ENCODE measurements at places on chromosomes 4 and X.
A peak's percentile ranks its signal among the peaks of the same experiment; 100 is the strongest.

GRCh38 chr4:73087871-73088270 is 18.4 kb upstream of the COX18 start:
- DNase-seq: no peak
- peaks cover 40% of the 10 kb centered on the region for H3K36me3 ChIP-seq
- no peaks in the 10 kb centered on the region for H3K4me1 ChIP-seq
- no peaks in the 10 kb centered on the region for H3K27me3 ChIP-seq

- no peak for DNase-seq
- H3K4me3 ChIP-seq: no peak overlapping the region
- no peaks in the 10 kb centered on the region for H3K36me3 ChIP-seq
- no peaks in the 10 kb centered on the region for H3K27me3 ChIP-seq
Observed at GRCh38 chr4:74235135-74235534, 73.1 kb upstream of the EPGN start.

GRCh38 chr4:26272654-26273615 is 47.9 kb upstream of the RBPJ start:
- H3K27ac ChIP-seq: no peak overlapping the region
- peaks cover 5% of the 10 kb centered on the region for H3K4me1 ChIP-seq
- no peak overlapping the region for H3K4me3 ChIP-seq
- no peaks in the 10 kb centered on the region for H3K27me3 ChIP-seq

DNA sequence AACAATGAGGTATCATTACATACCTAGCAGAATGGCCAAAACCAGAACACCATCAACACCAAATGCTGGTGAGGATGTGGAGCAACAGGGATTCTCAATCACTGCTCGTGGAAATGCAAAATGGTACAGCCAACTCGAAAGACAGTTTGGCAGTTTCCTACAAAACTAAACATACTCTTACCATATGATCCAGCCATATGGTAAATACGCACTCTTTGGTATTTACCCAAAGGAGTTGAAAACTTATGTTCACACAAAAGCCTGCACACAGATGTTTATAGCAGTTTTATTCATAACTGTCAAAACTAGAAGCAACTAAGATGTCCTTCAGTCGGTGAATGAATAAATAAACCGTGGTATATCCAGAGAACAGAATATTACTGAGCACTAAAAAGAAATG is 7.8 kb downstream of the CASP3 start:
- H3K4me3 ChIP-seq: no peak overlapping the region
- H3K27me3 ChIP-seq: no peaks in the 10 kb centered on the region
- H3K36me3 ChIP-seq: peaks cover 25% of the 10 kb centered on the region
- peaks cover 37% of the 10 kb centered on the region for H3K4me1 ChIP-seq
- DNase-seq: no peak

DNA sequence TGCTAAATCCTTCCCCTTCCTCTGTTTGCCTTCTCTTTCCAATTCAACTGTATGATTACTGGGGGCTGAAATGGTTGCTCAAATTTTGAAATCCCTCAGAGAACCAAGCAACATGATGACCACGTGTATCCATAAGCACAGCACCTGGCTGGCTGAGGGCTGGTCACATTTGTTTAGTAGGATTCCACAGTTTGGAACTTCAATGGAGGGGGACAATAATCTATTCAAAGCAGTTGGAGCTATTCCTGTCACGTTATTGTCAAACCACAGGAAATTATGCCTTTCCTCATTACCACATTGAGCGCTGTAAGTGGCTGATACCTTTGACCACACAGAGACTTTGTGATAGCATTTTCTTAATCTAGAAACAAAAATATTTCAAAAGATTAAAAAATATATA is 7.0 kb downstream of the TMSB4X start:
- peaks cover 10% of the 10 kb centered on the region for H3K36me3 ChIP-seq
- no peak overlapping the region for H3K27ac ChIP-seq
- H3K4me1 ChIP-seq: peaks cover 42% of the 10 kb centered on the region
- H3K27me3 ChIP-seq: no peaks in the 10 kb centered on the region

DNA sequence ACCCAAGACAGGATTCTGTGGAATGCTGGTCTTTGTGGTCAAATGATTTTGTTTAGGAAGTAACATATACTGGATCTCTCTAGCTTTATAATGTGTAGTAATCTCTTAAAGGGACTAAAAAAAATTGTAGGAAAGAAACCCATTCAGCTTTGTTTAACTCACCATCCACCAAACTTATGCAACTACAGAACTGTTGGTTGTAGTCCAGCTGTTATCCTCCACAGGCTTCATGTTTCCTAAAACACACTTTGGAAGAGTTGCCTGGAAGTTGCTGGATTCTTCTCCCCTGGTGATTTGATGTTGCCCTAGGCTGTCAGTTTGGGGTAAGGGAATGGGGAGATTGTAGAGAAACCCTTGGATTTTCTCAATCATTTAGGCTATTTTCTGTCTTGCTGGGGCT is 89.3 kb downstream of the RLIM start:
- H3K27ac ChIP-seq: no peak overlapping the region
- H3K4me3 ChIP-seq: no peak overlapping the region
- no peaks in the 10 kb centered on the region for H3K36me3 ChIP-seq
- H3K4me1 ChIP-seq: no peaks in the 10 kb centered on the region
- no peak for DNase-seq

- no peak for DNase-seq
- H3K4me1 ChIP-seq: peaks cover 49% of the 10 kb centered on the region
- peak overlapping the region; percentile 87 for H3K27ac ChIP-seq
- peaks cover 9% of the 10 kb centered on the region for H3K36me3 ChIP-seq
Observed at GRCh38 chr4:54230484-54231418, 1.7 kb downstream of the PDGFRA start.

DNA sequence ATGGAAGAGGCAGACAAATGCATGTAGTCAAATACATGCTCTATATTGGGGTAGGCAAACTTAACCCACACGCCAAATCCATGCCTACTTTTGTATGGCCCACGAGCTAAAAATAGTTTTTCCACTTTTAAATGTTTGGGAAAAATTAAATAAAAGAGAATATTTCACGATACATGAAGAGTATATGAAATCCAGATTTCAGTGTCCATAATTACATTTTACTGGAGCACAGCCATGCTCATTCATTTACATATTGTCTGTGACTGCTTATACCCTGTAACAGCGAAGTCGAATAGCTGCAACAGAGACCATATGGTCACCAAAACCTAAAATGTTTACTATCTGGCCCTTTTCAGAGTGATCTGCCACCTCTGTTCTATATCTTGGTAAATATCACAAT is 257.4 kb upstream of the NOCT start:
- H3K4me3 ChIP-seq: no peak overlapping the region
- H3K27ac ChIP-seq: no peak overlapping the region
- no peaks in the 10 kb centered on the region for H3K4me1 ChIP-seq
- peaks cover 2% of the 10 kb centered on the region for H3K36me3 ChIP-seq

DNA sequence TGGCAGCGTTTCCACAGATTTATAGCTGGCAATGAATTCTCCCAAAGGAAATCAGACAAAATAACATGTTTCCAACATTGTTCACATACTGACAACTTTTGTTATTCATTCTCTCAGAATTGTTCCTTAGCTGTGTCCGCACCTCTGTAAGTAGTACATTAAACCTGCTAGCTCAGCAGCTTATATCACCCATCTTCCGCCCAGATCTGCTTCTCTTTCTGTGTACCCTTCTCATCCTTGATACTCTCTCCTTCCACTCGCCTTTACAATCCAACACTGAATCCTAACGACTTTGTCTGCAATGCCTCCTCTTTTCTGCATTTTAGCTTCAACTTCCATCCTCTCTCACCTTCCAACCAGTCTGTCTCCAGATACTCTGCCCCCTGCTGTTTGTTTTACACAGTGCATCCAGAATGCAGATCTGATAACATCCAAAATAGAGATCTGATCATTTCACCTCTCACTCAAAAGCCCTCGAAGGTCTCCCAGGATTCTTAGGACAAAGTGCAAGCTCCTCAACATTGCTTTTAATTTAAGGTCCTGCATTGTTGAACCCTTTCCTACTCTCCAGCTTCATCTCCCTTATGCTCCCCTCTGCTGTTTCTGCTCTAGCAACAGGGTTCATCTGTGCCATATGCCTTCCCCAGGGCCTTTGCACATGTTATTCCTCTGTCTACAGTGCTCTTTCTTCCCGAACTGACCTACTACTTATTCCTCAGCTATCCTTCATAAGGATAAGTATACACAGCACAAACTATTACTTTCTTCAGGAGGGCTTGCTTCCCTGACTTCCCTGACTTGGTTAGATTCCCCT is 67.3 kb upstream of the VBP1 start:
- no peaks in the 10 kb centered on the region for H3K4me1 ChIP-seq
- H3K27me3 ChIP-seq: peaks cover 6% of the 10 kb centered on the region
- H3K4me3 ChIP-seq: no peak overlapping the region
- no peaks in the 10 kb centered on the region for H3K36me3 ChIP-seq

GRCh38 chrX:16592194-16592770 is 57.7 kb upstream of the S100G start:
- no peaks in the 10 kb centered on the region for H3K27me3 ChIP-seq
- no peak for DNase-seq
- H3K4me3 ChIP-seq: no peak overlapping the region
- H3K4me1 ChIP-seq: peaks cover 14% of the 10 kb centered on the region

- no peak overlapping the region for H3K4me3 ChIP-seq
- H3K4me1 ChIP-seq: peaks cover 35% of the 10 kb centered on the region
- peak; percentile 46 for DNase-seq
- H3K36me3 ChIP-seq: no peaks in the 10 kb centered on the region
- no peaks in the 10 kb centered on the region for H3K27me3 ChIP-seq
Observed at GRCh38 chr4:54165438-54165837, 63.7 kb upstream of the PDGFRA start.

GRCh38 chr4:1988327-1988724 is 20.4 kb downstream of the NELFA start:
- peaks cover 5% of the 10 kb centered on the region for H3K4me1 ChIP-seq
- no peaks in the 10 kb centered on the region for H3K27me3 ChIP-seq
- H3K27ac ChIP-seq: no peak overlapping the region
- H3K36me3 ChIP-seq: peaks cover 18% of the 10 kb centered on the region
- no peak overlapping the region for H3K4me3 ChIP-seq

Measured in osteocyte (in vitro differentiated cells).